Mesendoderm (in vitro differentiated cells): ENCODE measurements at places on chromosomes 1 and 21.

DNA sequence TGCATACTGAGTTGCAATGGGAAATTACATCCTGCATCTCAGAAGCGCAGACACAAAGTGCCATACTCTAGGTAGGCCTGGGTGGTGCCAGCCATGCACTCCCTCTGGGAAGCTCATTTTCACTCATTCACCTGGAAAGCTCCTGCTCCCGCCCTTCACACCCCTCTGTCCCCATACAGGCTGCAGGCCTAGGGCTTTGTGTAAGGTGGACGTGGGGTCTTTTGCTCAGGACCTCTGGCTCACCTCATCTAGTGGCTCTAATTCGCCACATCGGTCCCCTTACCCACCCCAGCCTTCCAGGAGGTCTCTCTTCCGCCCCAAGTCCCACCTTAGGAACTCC lies 751 bp downstream of the MRPS15 start:
- H3K4me1 ChIP-seq = peaks cover 5% of the 10 kb centered on the region
- peaks cover 15% of the 10 kb centered on the region for H3K36me3 ChIP-seq
- peak overlapping the region; percentile 100 for H3K4me3 ChIP-seq
- peak overlapping the region; percentile 61 for H3K27ac ChIP-seq
- no peaks in the 10 kb centered on the region for H3K27me3 ChIP-seq
- peak; percentile 50 for DNase-seq

DNA sequence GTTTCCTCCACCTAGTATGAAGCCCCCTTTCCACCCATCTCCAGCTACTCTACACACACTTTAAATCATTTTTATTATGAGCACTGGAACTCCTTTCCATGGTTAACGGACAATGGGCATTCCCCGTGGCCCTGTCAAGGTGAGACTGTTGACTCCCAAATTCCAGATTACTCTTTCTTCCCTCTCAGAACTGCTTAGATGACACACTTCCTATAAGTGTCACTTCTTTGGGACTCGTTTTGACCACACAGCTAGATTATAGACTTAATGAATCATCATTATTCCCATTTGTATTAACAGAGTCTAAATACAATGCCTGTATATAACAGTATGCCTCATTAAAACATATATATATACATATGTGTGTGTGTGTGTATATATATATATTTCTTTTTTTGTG lies 215.1 kb downstream of the BRINP3 start:
- H3K27me3 ChIP-seq = no peaks in the 10 kb centered on the region
- H3K4me1 ChIP-seq = no peaks in the 10 kb centered on the region
- H3K36me3 ChIP-seq = no peaks in the 10 kb centered on the region

- H3K36me3 ChIP-seq = peaks cover 2% of the 10 kb centered on the region
- H3K4me3 ChIP-seq = no peak overlapping the region
- H3K4me1 ChIP-seq = peaks cover 16% of the 10 kb centered on the region
- no peak for DNase-seq
- H3K27me3 ChIP-seq = no peaks in the 10 kb centered on the region
- no peak overlapping the region for H3K27ac ChIP-seq
Observed at GRCh38 chr1:208083715-208084085, 160.5 kb downstream of the PLXNA2 start.

DNA sequence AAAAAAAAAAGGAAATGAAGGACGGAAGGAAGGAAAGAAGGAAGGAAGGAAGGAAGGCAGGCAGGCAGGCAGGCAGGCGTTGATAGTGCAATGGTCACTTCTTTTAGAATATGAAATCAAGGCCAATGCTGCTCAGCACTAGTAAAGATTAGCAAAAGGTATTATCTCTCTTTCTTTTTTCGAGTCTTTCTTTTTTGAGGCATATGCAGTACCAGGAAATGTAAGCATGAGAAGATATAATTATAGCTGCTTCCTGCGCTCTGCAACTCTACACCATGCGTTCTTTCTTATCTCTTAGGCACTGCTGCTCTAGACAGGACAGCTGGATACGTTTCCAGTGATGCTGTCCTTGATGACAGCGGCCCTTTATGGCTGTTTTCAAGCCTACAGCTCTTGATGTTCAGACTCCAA lies 1512.5 kb upstream of the B3GALT2 start:
- H3K27me3 ChIP-seq = no peaks in the 10 kb centered on the region
- no peaks in the 10 kb centered on the region for H3K36me3 ChIP-seq
- H3K4me3 ChIP-seq = no peak overlapping the region
- H3K27ac ChIP-seq = no peak overlapping the region
- no peak for DNase-seq
- H3K4me1 ChIP-seq = no peaks in the 10 kb centered on the region

DNA sequence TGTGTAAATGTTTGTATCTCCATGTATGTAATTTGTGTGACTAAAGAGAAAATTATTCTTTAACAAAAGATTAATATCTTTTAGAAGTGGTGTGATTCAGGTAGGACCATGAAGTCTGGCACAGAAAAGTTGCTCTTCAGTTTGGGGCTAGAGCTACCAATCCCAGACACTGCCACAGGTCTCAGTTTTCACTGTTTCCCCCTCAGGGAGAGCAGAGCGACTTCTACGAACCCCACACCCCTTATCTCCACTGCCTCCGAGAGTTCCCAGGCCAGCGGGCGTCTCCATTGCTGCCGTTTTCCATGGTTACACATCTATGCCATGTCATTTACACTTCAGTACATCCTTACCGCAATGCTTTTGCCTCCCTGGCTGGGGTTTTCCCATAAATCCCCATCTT lies 93.0 kb upstream of the SMYD2 start:
- peaks cover 10% of the 10 kb centered on the region for H3K27me3 ChIP-seq
- no peak overlapping the region for H3K4me3 ChIP-seq
- no peak overlapping the region for H3K27ac ChIP-seq
- DNase-seq = no peak
- H3K36me3 ChIP-seq = no peaks in the 10 kb centered on the region

GRCh38 chr1:27157194-27157593 lies 2.3 kb upstream of the SLC9A1 start:
- DNase-seq = no peak
- H3K4me3 ChIP-seq = no peak overlapping the region

DNA sequence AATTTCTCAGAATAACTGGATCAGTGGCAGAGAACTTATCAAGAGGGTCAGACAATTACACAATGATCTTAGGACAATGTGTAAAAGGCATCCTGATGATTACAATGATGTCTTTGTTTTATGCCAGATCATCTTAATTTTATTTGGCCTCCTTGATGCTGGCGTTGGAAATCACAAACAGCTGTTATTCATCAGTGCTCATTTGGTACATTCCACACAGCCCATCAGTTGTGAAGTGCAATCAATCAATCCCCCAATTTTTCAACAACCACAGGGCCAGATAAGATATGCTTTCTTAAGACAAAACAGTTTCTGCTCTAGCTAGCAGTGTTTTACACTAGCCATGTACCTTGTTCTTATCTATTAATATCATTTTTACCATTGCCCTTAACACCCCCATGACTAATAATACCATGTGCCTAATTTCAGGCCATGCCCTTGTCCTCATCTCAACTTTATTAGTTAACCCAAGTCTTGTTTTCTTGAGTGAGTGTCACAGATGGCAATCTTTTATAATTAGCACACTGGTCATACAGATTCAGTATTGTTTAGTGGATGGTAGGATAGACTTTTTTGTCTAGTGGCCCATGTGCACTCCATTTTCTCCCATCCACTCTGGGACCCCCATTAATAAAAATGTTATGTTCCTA lies 40.8 kb upstream of the COL24A1 start:
- no peak for DNase-seq
- H3K4me1 ChIP-seq = no peaks in the 10 kb centered on the region
- H3K27ac ChIP-seq = no peak overlapping the region
- no peak overlapping the region for H3K4me3 ChIP-seq
- H3K27me3 ChIP-seq = no peaks in the 10 kb centered on the region

GRCh38 chr1:200671235-200671786 lies 1.6 kb upstream of the DDX59 start:
- no peaks in the 10 kb centered on the region for H3K36me3 ChIP-seq
- no peak overlapping the region for H3K27ac ChIP-seq
- H3K4me1 ChIP-seq = peaks cover 2% of the 10 kb centered on the region
- H3K4me3 ChIP-seq = no peak overlapping the region
- no peak for DNase-seq
- H3K27me3 ChIP-seq = no peaks in the 10 kb centered on the region

- no peaks in the 10 kb centered on the region for H3K36me3 ChIP-seq
- H3K27me3 ChIP-seq = no peaks in the 10 kb centered on the region
- H3K4me3 ChIP-seq = no peak overlapping the region
- peak; percentile 48 for DNase-seq
- H3K27ac ChIP-seq = no peak overlapping the region
Observed at GRCh38 chr1:157240495-157241184, 102.4 kb upstream of the ETV3 start.

GRCh38 chr1:156690675-156691036 lies 13.4 kb upstream of the NES start:
- H3K36me3 ChIP-seq = no peaks in the 10 kb centered on the region
- no peak for DNase-seq
- no peak overlapping the region for H3K4me3 ChIP-seq
- no peaks in the 10 kb centered on the region for H3K27me3 ChIP-seq
- no peak overlapping the region for H3K27ac ChIP-seq

DNA sequence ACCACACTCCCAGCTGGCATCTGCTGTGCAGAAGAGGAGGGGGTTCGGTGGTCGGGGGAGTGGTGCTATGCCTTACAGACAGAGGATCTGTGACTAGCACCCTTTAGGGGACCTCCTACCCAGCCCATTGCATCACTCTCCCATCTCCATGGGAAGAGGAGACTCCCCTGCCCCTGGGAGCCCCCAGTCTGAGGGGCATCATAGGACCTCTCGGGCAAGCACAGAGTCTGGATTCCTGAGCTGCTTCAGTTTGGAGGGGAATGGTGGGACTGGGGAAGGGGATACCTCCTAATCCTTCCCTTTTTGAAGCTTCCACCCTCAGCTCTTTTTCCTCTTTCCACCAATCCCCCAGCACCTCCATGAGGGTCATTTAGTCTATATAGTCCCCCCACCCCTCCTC lies 1.4 kb downstream of the INSRR start:
- no peak for DNase-seq
- peaks cover 2% of the 10 kb centered on the region for H3K4me1 ChIP-seq
- no peaks in the 10 kb centered on the region for H3K36me3 ChIP-seq
- peaks cover 31% of the 10 kb centered on the region for H3K27me3 ChIP-seq

GRCh38 chr1:43671626-43672330 lies 21.8 kb downstream of the KDM4A start:
- no peak overlapping the region for H3K4me3 ChIP-seq
- H3K27me3 ChIP-seq = no peaks in the 10 kb centered on the region
- H3K27ac ChIP-seq = no peak overlapping the region
- no peak for DNase-seq

DNA sequence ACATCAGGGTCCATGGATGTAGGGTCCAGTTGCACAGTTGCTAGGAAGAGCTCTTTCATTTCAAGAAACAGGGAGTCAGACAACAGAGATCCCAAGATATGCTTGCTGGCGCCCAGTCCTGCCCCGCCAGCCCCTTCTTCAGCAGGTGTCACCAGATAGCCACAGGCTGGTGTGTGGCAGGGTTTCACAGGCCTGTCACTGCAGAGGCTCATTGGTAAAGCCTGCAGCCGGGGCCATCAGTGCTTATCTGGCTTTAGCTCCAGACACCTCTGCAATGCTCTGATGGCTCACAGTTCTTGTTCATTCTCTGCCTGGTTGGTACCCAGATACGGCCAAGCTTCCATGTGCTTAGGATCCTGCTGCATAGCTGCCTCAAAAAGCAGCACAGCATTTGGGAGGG lies 12.4 kb upstream of the ZNF124 start:
- no peaks in the 10 kb centered on the region for H3K27me3 ChIP-seq
- no peak for DNase-seq
- H3K36me3 ChIP-seq = no peaks in the 10 kb centered on the region

- DNase-seq = no peak
- H3K27me3 ChIP-seq = no peaks in the 10 kb centered on the region
- H3K4me1 ChIP-seq = no peaks in the 10 kb centered on the region
- H3K27ac ChIP-seq = no peak overlapping the region
Observed at GRCh38 chr1:242023805-242024204, 24.9 kb upstream of the MAP1LC3C start.

GRCh38 chr1:109927911-109928321 lies 17.3 kb downstream of the CSF1 start:
- no peaks in the 10 kb centered on the region for H3K27me3 ChIP-seq
- no peaks in the 10 kb centered on the region for H3K36me3 ChIP-seq
- DNase-seq = no peak
- H3K27ac ChIP-seq = no peak overlapping the region
- H3K4me3 ChIP-seq = no peak overlapping the region
- no peaks in the 10 kb centered on the region for H3K4me1 ChIP-seq
